ENCODE measurements at places on chromosomes 7 and 10.

- DNase-seq, result no peak
These were observed 153.1 kb downstream of the GALNT11 start for GRCh38 chr7:152178405-152179058.

- no peak for DNase-seq
These were observed 45.0 kb downstream of the DNMBP start for GRCh38 chr10:99964791-99965190.

DNA sequence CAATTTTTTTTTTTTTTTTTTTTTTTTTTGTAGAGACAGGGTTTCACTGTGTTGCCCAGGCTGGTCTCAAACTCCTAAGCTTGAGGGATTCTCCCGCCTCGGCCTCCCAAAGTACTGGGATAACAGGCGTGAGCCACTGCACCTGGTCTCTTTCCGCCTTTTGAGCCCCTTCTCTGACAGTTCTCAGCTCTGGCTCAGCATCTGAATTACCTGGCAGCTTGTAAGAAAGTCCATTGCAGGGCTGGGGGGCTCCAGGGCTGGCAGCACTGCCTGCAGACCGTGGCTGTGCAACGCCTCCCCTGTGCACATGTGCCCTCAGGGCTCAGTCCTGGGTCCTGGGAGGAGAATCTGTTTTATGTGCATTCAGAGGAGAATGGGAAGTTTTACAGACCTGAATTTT is 37.6 kb downstream of the VWA2 start:
- no peak for DNase-seq

DNA sequence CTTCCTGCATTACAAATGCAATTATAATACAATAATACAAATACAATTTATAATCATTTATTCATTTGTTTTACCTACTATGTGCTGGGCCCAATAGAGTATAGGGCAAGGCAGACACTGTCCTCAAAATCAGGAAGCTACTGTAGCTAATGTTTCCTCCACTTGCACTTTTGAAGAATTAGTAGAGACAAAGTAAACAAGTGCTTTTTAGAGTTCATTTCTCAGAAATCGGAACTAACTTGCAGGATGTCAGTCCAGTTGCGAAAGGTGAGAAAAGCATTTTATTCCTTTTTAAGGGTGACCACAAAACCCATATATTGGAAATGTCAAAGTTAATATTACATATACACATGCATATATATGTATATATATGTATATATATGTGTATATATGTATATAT is 14.2 kb downstream of the ADRB1 start:
- no peak for DNase-seq

DNA sequence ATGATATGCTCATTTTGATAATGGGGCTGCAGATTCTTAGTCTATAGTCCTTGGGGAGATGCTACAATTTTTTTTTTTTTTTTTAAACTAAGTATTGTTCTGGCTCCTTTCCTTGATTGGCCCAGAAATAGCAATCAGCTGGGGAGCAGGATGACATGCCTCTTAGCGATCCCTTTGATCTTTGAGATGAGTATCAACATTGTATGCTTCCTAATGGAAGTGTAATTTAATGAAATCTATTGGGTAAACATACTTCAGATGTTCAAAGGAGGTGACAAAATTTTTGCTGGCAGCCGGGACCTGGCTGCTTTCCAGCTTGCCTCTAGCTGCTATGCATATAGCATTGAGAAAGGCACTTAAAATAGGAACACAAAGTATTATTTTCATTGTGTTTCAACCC is 43.5 kb downstream of the VTI1A start:
- no peak for DNase-seq
